ENCODE measurements at places on chromosomes 4 and X.

DNA sequence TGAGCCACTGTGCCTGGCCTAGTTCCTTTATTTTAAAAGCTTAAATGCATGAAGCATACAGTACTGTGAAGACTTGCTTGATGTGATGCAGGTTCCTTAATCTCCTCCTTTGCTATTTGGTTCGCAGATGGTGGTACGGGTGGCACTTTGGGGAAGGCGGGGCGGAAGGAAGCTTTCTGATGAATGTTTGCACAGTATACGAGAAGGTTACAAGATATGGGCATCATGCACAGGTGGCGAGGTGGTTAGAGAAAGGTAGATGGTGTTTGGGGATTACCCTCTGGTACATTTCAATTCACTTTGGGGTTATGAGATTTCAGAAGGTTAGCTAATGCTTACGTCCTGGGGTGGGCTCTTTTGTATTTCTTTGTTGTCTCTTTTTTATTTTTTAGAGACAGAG lies 17.2 kb downstream of the RHOH start:
- DNase-seq: no peak

DNA sequence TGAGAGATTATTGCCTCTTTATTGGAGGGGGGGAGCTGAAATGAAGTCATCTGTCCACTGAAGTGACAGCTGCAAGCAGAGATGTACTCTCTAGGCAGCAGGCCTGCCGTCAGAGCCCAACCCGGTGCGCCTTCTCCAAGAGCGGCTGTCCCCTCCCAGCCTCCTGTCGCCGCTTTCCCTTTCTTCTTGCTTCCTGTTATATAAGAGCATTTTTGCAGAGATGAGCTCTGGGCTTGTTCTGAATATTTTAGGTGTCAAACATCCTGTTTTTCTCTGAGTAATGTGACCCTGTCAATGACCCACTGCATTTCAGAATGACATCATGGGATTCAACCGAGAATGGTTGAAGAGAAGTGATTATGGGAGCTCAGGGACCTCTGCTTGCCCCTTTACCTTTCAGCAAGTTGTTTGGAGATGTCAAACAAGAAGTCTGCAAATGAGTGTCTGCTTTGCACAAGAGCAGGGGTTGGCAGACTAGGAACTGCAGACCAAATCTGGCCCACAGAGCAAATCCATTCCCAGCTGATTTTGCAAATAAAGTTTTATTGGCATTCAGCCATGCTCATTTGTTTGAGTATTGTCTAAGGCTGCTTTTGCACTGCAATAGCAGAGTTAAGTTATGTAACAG lies 79.9 kb downstream of the SLC9A6 start:
- no peak for DNase-seq

GRCh38 chrX:151984328-151984727 lies 9.9 kb upstream of the GABRE start:
- no peak for DNase-seq

GRCh38 chr4:182142176-182143085 lies 100.8 kb upstream of the TENM3 start:
- no peak for DNase-seq

DNA sequence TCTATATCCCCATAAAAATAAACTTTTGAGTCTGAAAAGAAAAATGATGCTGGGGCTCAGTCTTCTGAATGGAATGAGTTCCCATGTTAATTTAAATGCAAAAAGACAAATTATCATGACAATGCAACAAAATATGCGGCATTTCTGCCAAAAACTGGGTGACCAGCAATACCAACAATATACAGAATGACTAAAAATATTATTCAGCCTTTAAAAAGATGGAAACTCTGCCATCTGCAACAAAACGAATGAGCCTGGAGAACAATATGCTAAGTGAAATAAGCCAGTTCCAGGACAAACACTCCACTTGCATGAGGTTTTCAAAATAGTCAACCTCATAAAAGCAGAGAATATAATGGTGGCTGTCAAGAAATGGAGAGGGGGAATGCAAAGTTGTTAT lies 558.5 kb downstream of the IL15 start:
- no peak for DNase-seq

DNA sequence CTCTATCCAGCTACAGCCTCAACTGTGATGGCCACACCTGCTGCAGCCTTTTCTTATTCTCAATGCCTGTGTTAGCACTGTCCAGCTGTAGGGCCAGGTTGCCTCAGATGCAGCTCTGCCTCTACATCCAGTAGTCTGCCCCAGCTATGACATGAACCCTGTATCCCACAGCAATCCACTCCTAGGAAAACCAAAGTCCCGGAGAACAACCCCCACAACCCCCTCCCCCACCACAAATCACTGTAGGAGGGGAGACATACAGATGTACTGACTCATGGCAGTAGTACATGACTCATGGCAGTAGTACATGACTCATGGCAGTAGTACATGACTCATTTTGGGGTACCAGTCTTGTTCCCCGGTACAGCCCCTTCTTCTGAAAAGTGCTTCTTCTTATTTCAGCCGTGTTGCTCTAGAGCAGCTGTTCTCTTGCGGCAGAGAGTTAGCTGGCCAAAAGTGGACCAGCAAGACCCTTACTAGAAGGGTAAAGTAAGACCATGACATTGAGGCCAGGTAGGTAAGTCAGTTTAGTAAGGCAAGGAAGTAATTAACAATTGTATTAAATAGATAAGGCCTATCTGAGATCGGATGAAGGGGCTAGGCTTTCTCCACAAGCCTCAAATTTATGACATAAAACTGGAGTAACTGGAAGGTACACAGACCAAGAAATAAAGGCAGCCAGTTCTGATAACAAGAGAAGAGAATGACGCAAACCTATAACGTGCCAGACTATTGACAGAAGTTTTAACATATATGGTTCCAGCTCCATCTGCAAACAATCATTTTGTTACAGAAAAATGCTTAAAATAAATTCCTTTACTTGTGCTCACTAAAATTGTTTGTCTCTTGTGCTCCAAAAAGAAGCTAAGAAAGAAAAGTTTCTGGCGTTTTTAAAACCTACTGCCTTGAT lies 221.4 kb downstream of the TACR3 start:
- DNase-seq: no peak

GRCh38 chr4:20359692-20360091 lies 108.0 kb downstream of the SLIT2 start:
- DNase-seq: no peak

GRCh38 chr4:20297261-20297660 lies 45.6 kb downstream of the SLIT2 start:
- DNase-seq: no peak

DNA sequence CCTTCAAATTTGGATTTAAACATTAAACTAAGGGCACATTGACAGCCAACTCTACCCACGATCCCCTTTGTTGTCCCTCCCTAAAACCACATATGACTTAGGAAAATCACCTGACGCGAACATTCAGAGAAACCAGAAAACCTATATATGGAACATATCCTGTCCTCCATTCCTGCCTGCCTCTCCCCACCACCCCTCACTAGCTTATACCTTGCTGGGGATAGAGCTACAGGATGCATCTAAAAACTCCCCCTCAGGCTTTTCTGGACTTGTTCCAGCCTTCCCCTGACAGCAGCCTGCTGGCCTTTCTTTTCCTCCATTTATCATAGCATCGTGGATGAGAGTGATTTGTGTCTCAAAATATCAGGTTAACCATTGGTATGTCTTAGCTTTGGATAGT lies 8.8 kb downstream of the STK26 start:
- no peak for DNase-seq

All from BE2C (cell line).